ENCODE measurements at places on chromosomes 16 and 17. TPM values are rescaled to one million over a fixed set of nuclear protein-coding genes. Genes with fewer than 3 reads are reported as not detected.

Gene TMEM95
- not detected for total RNA-seq

Gene CXCL16
- 5.3 TPM for total RNA-seq

Gene AOC2
- 0.85 TPM for total RNA-seq

Gene HS3ST4
- not detected for total RNA-seq

Gene KDM8
- 7.9 TPM for total RNA-seq

Gene SPDYE4
- total RNA-seq, result not detected

Gene MAPT
- 0.59 TPM for total RNA-seq

Gene SLC5A10
- not detected for total RNA-seq

DNA sequence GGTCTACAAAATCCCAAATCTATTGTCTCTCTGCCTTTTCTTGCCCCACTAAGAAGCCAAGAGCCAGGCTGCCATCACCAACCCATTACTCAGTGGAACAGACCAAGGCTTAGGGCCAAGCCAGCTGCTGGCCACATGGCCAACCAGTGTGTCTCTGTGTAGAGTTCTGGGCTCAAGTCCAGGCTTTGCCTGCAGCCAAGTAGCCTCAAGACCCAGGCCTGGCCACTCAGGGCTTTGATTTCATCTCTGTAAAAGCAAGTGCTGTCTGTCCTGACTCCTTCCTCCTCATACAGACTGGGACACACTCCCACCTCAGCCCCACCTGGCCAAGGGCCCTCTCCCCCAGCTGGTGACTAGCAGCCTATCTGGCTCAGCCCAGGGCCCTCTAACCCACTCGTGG lies 14.6 kb downstream of the SREBF1 start:
- no peak for DNase-seq

DNA sequence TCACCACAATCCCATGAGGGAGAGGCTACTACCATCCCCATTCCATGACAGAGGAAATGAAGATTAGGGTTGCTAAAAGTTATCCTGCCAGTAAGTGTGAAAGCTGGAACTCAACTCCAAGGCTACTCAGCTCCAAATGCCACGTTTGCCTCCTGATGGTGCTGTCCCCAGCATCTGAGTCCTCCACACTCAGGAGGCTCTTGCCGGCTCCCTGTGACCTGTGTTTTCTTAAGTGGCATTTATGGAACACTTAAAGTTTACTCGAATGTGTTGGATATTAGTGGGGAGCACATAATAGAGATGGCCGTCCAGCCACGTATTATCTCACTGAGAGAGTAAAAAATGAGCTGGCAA lies 267.9 kb downstream of the CBLN1 start:
- DNase-seq, result no peak

DNA sequence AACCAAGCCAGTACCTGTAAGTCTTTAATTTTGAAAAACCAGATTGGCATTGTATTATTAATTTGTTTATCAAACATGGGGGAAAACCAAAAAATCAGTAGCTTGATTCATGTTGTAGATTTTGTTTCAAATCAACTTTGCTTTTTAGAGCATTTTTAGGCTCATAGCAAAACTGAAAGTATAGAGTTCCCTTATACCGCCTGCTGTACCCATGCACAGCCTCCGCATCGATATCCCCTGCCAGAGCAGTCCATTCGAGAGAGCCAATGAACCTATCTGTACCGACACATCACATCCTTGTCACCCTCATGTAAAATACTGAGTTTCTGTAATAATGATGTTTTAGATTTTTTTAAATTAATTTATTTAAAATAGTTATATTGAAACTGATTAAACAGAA lies 16.2 kb upstream of the MRC2 start:
- DNase-seq, result no peak

DNA sequence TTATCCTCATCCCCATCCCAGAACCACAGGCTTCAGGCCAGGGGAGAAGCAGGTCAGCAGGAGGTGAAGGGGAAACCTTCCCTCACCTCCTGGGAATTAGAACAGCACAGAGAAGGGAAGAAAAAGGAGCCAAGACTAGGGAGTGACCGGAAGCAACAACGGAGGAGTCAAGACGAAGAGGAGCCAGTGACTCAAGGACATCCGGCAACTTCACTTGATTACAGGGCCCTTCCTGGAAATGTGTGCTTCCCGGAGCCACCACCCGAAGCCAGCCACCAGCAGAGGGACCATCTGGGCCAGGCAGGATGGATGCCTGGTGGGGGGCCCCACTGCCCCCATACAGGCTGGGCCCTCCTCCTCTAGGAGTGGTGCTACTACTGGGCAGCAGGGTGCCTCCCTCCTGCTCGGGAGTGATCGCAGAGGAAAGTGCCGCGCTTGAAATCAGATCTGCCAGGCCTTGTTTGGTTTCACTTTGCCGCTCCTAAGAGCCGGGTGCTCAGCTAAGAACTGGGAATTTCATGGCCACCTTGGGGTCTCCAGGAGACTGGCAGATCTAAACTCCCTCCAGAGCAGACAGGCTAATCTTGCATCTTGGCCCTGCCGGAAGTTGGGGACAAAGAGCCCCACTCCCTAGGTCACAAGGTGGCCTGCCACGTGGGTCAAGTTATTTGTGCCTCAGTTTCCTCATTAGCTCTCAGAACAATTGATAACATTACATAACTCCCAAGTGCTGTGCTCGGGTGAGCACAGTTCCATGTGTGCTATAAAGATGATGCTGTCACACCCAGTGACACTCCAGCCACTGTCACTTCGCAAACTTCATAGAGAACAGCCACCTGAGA lies 6.6 kb downstream of the CDC42EP4 start:
- no peak for DNase-seq

DNA sequence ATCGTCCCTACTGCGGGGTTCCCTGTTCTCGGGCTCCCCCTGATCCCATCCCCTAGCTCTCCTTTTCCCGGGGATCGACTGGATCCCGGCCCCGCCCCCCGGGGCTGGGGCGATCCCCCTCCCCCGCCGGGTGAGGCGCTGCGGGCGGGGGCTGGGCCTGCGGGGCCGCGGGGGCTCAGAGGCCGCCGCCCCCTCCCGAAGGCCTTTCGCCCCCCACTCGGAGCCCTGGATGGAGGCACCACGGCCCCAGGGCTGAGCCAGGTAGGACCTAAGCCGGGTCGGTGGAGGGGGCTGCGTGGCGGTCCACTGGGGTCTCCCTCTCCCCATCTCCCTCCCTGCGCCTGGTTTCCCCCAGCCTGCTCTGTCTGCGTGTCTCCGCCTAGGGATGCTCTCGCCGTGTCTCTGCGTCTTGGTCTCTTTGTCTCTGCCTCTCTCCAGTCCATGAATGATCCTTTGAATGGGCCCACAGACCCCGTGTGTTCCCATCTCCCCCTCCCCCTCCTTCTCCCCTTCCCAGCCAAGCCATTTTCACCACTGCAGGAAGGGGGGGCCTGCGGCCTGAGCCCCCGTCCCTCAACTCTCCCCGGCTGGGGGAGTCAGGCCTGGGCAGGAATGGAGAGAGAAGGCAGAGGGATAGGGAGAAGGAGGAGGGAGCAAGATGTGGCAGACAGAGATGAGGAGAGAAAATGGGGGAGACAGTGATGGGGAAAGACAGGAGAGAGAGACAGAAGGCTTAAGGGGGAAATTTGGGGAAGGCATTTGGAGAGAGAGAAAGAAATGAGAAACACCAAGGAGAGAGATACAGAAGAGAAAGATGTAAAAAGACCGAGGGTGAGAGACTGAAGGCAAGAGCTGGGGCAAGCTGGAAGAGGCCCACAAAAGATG lies 1.7 kb upstream of the TMEM256 start:
- DNase-seq, result no peak

- no peak for DNase-seq
These were observed 3.6 kb downstream of the USP7 start for GRCh38 chr16:8959921-8960787.

GRCh38 chr16:30429418-30429677 lies 482 bp downstream of the DCTPP1 start:
- no peak for DNase-seq

DNA sequence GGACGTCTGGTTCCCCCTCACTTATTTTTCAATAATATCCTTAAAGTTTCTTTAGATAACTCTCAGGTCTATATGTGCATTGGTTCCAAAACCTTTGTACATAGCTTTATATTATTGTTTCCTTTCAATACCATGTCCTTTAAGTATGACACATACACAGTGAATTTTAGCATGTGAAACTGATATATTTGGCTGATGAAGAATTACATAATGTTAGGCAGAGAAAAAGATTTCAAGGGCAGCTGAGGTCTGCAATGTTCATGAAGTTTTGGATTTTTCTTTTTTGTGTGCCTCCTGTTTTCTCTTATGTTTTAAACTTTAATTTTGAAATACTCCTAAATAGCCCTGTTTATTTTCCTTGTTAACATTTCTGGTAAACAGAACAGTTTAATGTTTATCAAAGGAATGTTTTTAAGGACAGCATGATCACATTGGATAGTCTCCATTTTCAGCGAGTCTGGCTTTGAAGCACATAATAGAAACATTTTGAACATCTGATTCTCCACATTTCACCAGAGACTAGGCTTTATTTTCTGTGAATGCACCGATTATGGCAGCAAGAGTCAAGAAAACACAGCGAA lies 32.9 kb upstream of the FBXO47 start:
- no peak for DNase-seq

DNA sequence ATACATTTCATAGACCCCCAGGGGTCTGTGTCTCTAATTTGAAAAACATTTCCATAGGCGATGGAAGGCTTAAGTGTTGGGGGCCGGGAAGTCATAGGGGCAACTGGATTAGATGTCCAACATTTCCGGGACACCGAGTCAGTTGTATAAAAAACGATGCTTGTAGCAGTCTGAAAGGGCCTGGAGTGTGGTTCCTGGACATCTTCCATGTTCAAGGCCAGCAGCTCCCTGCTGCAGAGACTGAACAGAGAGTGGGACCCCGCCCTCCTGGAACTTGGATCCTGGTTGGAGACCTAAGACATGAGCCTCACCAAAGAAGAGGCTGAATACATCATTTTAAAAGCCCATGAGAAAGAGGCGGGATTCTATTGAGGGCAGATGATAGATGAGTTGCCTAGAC lies 82.0 kb upstream of the ZNF423 start:
- DNase-seq, result no peak

DNA sequence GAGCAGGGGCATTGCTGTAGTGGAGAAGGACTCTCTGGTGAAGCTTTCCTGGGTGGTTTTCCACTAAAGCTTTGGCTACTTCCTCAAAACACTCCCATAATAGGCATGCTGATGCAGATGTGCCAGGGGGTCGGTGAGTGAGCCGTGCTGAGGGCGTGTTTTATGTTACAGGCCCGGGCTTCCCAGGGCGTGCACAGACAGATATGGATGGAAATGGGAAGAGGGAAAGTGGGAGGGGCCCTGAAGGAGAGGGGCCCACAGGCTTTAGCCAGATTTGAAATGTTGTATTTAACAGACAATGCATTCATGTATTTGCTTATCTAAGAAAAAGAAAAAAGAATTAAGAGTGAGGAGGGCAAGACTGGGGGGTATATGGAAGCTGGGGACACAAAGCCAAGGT lies 56.3 kb downstream of the IL21R start:
- no peak for DNase-seq

DNA sequence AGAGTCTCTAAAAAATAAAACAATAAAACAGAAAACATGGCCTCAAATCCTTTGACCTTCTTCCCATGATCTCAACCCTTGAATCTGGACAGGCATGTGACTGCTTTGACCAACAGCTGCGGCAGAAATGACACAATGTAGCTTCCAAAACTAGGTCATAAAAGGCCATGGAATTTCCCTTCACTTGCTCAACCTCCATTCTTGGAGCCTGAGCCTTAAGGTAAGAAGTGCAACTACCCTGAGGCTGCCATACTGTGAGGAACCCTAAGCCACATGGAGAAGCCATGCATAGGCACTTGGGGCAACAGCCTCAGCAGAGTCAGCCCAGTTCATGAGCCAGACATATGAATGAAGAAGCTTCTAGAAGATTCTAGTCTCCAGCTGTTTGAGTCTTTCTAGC lies 75.7 kb upstream of the BRD7 start:
- DNase-seq, result no peak

DNA sequence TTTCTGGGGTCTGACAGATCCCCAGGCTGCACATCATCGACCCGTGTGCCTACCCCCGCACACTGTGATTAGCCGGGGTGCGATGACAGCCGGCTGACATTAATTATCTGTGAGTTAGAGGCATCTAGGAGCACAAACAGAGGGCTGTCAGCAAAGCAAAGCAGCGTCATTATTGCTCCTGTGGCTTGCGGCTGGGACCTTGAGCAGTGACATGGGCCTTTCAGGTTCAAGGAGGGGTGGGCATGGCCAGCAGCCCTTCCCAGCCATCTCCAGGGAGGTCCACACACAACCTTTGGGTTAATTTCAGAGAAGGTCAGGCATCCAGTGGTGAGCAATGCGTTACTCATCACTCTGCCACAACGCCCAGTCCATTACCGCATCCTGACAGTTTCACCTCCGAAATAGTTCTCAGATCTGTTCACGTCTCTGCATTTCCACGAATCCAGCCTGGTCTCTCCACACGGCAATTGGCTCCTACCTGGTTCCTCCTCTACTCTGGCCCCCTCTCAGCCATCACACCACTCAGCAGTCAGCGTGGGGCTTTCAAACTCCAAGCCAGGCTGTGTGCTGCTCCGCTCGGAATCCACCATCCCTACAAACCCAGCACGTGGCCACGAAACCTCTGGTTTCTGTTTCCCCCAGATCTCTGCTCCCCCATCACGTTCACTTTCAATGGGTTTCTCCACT lies 249.7 kb upstream of the C16orf82 start:
- DNase-seq, result peak; percentile 20

DNA sequence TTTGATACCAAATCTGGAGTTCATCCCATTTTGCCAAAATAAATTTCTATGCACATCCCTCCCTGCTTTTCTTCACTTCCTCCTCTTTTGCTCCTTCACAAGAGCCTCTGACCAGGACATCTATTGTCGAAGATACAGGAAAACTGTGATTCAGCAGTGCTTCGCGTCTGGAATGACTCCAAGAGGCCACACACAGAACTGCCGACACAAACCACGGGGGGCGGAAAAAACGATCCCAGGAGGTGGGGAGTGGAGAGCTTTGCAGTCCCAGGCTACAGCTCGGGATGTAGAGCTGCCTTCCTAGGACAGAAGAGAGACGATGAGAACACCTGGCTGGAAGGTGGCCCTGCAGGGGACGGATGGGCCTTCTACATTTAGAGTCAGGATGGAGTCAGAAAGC lies 102.8 kb downstream of the XYLT1 start:
- no peak for DNase-seq

GRCh38 chr17:50027881-50028735 lies 27.8 kb upstream of the ITGA3 start:
- DNase-seq, result no peak

DNA sequence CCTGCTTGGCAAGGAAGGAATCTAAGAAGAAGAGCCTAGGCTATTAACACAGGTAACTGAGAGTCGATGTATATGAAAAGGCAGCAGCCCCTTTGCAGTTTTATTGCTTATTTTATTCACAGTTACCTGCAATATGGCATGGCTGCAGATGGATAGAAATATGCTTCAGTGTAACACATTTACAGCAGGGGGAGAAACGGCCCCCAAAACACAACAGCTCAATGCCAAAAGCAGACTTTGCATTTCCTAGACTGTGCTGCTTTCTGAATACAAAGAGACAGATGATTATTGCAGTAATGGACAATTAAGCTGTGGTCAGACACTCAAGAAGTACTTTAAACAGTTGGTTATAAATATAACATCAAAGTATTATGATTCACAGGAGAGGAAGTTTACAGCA lies 108.0 kb upstream of the CDH13 start:
- DNase-seq, result no peak
